8988T (cell line): ENCODE measurements at places on chromosomes 3 and 15.
A peak's percentile ranks its signal among the peaks of the same experiment; 100 is the strongest.

DNA sequence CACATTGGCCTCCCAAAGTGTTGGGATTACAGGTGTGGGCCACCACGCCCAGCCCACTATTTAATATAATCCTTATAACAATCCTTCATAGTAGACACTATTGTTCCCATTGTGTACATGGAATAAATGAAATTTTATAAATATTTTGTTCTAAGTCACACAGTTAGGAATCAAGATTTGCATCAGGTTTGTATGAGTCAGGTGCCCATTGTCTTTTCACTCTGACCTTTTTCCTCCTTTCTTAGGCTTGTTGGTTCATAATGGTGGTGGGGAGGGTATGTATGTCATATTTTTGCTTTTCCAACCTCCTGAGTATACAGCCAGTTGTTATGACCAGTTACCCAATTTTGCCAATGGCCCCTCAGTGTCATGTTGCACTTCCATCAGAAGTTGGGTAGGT, 18.0 kb upstream of the SLC30A4 start:
- DNase-seq, result no peak

GRCh38 chr15:62740141-62741004, 302.2 kb upstream of the TPM1 start:
- no peak for DNase-seq

- DNase-seq, result no peak
Measured at GRCh38 chr3:18238746-18239331, 186.3 kb downstream of the SATB1 start.

GRCh38 chr3:93973131-93974126, at the start of gene PROS1:
TSS of gene PROS1 (minus strand) at chr3:93973896. CDS start at chr3:93973749, 147 bp downstream.
- DNase-seq, result peak; percentile 40

GRCh38 chr3:29319262-29319661, 38.4 kb downstream of the RBMS3 start:
- DNase-seq, result no peak

DNA sequence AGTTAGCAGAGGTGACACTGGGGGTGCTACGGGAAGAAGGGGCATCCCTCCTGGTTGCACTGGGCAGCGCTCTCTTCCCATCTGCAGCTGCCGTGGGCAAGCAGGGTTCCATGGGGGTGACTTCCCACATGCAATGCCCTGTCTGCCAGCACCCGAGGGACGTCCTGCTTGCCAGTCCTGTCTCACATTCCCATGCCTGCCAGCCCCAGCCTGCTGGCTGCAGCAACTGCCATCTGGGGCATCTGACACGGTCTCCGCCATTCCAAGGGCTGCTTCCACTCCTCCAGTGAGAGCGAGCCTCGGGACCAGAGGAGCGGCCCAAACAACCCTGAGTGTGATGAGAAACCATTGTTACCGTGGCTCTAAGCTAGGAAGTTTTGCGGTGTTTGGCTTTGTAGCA, 45.4 kb upstream of the RPL32 start:
- no peak for DNase-seq

GRCh38 chr15:101444015-101444414, 45.5 kb downstream of the PCSK6 start:
- DNase-seq, result no peak

GRCh38 chr3:21839592-21839991, 88.6 kb upstream of the ZNF385D start:
- no peak for DNase-seq

DNA sequence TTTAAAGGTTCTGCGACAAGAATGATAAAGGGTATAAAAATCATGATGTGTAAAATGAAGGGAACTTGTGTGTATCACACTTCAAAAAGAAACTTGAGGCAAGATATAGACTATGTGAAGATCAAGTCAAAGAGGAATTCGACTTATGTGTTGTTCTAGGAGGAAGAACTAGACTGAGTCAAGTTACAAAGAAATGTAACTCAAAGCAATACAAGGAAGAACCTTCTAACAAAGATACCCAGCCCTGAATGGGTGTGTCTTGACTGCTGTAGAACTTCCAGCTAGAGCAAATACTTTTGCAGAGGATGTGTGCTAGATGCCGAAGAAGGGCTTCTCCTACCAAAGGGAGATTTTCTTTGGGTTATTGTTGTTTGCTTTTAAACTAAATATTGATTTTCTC, 2.4 kb downstream of the SLC49A4 start:
- DNase-seq, result no peak

- DNase-seq, result no peak
Measured at GRCh38 chr3:97975466-97975865, 3.2 kb upstream of the RIOX2 start.

GRCh38 chr15:42582569-42583375, 7.4 kb downstream of the STARD9 start:
- DNase-seq, result no peak

DNA sequence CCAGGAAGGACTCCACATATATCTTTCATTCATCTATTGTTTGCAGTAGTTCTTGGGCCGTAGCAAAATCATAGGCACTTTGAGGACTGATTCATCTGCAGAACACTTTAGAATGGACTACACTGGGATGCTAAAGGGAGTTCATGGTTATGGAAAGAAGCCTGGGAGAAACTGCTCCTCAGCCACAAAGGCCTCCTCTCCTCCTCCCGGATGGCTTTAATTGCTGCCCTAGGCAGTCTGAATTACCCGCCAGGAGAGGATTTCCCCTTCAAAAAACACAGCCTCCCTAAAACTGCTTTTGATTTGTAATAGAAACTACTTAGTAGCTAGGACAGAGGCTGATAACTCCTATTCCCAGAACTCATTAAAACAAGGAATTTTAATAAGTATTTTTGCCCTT, 4.6 kb downstream of the TMEM266 start:
- no peak for DNase-seq

DNA sequence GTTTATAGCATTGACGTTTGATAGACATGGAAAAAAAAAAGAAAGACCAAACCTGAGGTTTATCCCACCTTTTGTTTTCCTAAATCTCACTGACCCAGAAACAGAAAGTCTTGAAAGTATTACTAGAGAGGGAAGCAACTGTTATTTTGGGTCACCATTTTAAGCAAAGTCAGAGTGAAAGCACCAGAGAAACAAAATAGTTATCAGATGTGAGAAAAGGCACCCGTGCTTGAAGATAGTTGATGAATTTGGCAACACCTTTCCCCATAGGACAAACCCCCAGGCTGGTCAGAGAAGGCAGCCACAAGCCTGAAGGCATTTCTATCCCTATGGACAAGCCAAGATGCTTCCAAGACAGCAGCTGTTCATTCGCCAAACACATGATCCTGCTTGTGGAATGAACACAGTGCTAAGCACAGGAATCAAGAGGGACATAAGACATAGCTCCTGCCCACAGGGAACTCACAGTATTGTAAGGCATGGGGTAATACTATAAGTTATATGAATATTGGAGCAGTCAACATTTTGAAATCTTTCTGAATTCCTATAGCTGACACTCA, 170.9 kb downstream of the ERC2 start:
- no peak for DNase-seq

DNA sequence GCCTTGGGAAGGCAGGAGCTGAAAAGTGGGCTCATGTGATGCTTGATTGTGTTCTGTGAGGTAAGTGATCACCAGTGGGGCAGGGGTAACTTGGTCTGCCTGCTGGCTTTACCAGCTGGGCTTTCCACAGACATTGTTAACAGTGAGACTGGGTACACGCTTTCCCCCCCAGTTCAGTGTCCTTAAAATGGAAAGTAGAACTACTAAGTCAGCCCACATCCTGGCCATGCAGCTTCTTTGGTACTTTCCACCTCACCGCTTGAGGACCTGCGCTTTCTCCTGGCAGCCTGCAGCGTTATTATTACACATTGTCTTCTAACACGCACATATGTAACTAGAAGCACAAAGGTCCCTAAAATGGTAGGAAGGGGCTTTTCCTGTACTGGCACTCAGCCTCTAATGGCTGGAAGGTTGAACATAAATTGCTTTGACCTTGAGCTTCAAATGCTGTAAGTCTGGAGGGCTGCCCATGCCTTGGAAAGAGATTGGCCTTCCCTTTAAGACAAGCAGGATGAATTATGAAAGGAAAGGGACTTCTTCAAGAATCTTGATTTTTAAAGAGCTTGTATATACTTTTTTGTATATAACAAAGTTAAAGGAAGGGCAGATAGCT, 216.1 kb upstream of the ROPN1 start:
- DNase-seq, result no peak

DNA sequence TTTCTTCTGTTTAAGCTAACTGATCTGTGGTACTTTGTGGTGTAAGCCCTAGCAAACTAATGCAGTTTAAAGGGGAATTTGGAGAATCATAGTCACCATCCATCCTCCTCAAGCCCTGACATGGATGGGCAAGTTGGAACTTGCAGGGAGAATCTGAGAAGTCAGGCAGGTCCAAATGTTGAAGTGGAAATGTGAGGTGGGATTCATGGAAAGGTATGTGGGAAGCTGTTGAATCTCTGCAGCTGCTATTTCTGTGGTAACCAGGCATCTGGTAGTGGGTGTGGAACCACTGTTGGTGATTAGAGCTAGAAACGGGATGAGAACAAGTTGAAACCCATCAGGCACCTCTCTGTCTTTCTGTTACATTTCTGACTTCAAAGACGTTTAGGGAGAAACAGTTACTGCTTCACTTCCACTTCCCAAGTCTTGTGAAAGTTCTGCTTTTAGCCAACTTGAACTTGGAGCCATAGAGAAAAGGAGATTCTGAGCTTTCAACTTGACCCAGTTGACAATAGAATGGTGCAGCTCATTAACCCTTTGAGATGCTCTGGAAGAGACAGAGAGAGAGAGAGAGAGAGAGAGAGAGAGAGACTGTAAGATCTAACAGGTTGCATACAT, 38.1 kb upstream of the NMNAT3 start:
- DNase-seq, result no peak

- no peak for DNase-seq
Measured at GRCh38 chr3:72896996-72897757, 9.3 kb downstream of the GXYLT2 start.

DNA sequence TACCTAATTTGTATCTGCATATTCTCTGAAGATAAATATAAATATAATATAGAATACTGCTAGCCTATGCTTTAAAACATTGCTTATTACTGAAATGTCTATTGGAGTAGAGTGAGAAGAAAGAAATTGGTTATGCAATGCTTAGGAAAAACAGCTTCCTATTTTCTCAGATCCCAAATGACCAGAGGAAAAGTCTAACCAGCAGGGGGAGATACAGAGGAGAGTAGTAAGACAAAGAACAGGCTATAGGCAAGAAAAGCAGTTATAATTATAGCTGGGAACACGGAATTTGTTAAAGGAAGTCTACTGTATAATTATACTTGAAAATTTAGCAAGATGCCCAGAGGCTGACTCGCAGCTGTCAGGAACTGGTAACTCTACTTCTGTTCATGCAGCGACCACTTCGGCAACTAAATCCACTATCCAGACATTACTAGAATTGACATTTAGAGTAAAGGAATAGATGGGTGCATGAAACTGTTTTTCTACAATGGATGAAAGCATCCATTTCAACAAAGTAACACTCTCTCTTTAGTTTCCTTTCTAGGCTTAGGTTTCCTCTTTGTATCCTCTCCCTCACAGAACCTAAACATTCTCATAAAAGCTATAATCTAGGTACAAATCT, 97.2 kb downstream of the TBC1D5 start:
- no peak for DNase-seq

DNA sequence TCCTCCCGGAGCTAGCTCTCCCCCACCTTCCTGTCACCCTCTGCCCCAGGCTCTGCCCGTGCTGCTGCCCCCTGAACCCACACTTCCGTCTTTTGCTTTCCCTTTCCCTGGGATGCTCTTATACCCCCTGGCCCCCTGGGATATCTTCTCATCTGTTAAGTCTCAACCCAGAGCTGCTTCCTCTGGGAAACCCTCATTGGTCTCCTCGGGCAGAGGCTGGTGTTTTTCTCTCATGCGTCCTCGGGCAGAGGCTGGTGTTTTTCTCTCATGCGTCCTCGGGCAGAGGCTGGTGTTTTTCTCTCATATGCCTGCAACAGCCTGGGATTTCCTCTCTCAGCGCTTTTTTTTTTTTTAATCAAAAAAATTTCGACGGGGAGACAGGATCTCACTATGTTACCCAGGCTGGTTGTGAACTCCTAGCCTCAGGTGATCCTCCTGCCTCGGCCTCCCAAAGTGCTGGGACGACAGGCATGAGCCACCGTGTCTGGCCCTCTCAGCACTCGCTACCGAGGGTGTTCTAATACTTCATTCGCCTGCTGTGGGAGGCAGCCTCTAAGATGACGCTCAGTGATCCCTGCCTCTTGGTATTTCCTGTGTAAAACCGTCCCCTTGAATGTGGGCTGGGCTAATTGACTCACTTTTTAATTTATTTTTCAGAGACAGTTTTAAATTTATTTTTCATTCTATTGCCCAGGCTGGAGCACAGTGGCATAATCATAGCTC, 62.7 kb upstream of the TFRC start:
- no peak for DNase-seq

DNA sequence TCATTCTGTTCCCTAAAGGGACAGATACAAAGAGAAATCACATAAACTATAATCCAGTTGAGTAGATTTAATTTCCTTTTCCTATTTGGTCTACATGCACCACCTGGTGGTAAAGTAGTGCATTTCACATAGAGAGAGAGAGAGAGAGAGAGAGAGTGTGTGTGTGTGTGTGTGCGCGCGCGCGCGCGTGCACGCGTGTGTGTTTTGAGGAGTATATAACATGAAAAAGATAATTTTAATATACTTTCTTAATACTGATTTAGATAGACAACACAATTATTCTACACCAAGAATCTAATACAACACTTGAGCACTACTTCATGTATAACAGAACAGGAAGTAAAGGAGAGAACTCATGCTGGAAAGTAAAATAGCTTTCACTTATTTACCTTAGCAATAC, 1.1 kb upstream of the FGF7 start:
- no peak for DNase-seq

DNA sequence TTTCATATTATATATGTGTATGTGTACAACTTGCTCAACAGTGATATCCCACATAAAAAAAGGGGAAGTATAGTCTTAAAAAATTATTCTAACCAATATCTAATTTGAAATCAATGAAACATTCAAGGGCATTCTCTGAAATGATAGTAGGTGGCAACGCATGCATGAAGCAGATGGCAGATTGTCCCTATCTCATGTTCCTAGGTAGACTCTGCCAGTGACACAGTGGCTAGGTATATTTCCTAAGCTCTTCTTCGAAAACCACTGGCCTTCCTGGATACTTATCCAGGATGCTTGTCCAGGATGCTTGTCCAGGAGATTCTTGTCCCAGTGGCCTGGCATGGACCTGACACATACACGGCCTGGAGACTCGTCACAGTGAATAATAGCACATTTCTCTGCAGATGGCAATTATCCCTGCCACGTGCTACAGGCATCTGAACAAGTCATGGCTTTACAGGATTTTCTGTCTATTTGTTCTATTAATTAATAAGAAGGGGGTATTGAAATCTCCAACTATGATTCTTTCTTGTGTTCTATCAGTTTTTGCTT, 54.9 kb downstream of the OCA2 start:
- no peak for DNase-seq
